ENCODE measurements at places on chromosomes 6 and 20.

DNA sequence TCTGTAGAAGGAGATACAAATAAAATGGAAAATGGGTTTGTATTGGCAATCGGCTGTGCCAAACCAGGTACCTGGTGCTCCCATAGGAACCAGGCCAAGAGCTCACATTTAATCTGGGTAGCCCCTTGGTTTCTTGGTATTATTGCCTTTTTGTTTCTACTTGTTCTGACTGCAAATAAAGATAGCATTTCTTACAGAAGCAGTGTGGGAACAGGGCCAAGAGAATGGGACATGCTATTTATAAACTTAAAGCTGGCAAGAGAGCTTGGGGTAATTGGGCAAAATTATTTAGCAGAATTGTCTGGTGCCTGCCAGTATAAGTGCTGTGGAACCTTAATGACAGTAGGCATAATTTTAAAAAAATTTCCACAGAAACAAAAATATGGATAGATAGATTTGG is 113.5 kb upstream of the GLP1R start:
- no peak for DNase-seq

DNA sequence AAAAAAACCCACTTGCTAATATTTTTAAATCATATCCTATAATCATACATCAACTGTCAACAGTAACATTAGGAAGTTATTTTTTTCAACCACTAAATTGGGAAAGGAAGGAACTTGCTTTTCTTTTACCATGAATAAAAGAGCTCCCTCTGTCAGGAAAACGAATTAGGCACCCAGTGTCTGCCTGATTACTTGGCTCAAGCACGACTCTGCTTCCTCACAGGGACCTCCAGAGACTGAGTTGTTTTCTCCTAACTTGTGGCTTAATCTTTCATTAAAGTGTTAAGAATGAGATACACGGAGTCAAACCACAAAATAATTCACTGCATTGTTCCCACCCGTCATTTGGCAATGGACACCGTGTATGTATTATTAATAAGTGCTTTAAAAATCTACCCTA is 1405.1 kb upstream of the EYS start:
- DNase-seq: no peak

DNA sequence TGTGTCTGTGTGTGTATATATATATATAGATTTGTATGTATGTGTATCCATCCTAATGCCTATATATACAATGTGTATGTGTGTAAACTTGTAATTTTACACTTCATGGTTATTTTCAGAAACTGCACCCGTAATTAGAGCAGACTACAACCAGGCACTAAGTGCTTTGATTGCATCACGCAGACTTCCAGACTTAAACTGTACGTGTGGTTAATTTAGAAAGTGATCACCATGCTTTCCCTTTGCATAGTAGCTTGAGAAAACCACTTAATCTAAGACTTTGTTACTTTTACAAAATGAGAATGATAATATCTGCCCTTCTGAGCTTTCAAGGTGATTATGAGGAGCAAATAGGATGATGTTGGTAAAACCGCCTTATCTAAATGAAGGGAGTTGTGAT is 50.1 kb upstream of the E2F3 start:
- no peak for DNase-seq

DNA sequence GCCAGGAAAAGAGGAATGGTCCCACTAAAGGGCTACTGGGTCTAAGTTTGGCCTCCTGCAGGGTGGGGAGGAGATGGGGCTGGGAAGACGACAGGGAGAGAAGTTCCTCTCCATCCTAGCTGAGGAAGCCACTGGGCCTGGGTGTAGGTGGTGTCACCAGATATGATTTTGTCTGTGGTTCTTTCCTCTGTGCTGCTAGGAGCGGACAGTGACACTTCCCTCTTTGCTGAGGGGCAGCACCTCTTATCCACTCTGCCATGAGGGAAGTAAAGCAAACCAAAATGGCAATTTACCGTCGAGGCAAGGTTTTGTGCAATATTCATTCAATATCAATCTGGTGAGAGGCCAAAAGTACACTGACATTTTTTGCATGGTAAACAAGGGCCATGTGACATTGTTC is 33.0 kb upstream of the NR2E1 start:
- DNase-seq: no peak

- DNase-seq: no peak
Measured at GRCh38 chr20:37773291-37773826, 79.5 kb downstream of the CTNNBL1 start.

DNA sequence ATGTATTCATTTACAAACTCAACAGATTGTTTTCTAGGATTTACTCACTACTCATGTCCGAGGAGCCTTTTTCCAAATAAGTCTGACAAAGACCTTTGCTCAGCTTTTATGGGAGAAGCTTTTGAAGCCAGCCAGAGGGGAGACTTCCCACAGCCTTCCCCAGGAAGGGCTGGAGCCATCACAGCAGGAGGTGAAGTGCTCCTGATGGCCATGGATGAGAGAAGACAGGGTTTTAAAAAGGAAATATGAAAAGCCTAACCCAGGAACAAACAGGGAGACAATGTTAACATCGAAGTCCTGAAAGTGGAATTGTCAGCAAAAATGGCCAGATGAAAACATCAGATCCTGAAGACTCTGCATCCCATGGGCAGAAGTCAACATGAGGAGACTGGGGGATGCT is 11.6 kb upstream of the TAGAP start:
- no peak for DNase-seq

- peak; percentile 31 for DNase-seq
Measured at GRCh38 chr6:164039954-164040375, 625.4 kb downstream of the QKI start.

GRCh38 chr6:16470502-16471221 is 232.3 kb downstream of the GMPR start:
- no peak for DNase-seq

DNA sequence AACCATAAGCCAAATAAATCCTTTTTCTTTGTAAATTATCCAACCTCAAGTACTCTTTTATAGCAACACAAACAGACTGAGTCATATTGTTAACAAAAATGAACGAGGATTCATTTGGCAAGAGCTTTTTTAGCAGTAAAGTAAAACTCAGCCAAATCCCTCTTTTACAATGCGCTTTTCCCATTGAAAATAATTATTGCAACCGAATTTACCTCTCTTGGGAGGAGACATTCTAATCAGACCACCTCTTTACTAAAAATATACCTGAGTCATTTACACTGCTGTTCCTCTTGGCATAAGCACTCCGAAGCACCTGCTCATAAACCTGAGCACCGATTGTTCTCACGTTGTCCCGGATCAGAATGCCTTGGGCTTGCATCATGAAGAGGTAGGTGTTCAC is 57.4 kb downstream of the B4GALT5 start:
- DNase-seq: no peak

DNA sequence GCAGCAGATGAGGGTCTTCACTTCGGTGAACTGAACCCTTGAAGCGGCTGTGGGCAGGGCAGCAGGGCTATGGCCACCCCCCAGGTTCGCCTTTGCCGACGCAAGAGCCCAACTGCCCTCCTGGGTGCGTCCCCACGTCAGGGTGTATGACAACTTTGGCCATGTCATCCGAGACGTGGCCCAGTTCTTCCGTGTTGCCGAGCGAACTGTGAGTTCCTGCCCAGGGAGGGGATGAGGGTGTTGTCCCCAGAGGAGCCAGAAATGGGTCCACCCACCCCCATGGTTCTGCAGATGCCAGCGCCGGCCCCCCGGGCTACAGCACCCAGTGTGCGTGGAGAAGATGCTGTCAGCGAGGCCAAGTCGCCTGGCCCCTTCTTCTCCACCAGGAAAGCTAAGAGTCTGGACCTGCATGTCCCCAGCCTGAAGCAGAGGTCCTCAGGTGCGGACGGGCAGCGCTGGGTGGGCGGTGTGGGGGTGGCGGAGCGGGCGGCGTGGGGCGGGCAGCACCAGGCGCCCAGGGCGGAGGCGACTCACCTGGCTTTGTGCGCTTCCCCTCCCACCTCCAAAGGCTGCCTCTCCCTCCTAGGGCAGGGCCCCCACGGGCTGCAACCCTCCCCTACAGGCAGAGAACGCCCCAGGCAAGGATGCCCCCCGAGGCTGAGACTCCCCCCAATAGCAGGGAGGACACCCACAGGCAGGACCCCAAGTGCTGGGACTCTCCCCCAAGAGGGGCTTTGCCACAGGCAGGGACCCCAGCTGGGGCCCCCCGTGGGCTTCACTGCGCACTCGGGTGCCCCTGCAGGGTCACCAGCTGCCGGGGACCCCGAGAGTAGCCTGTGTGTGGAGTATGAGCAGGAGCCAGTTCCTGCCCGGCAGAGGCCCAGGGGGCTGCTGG is 6.2 kb upstream of the TNFRSF6B start:
- no peak for DNase-seq

DNA sequence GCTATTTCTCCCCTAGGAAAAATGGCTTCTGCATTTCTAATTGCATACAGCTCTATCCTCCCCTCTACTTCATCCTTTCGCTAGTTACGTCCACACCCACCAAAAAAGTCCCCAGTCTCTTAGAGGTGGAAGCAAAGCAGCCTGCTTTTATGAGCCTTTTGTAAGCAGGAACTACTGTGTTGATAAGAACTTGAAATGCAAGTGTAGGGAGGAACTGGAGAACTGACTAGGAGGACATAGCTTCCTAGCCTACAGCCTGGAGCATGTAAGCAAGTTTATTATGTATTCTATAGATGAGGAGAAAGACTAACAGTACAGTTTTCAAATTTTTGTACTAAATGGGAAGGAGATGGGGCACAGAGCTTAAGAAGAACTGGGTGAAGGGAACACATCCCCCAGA is 10.3 kb downstream of the ARHGAP18 start:
- no peak for DNase-seq

DNA sequence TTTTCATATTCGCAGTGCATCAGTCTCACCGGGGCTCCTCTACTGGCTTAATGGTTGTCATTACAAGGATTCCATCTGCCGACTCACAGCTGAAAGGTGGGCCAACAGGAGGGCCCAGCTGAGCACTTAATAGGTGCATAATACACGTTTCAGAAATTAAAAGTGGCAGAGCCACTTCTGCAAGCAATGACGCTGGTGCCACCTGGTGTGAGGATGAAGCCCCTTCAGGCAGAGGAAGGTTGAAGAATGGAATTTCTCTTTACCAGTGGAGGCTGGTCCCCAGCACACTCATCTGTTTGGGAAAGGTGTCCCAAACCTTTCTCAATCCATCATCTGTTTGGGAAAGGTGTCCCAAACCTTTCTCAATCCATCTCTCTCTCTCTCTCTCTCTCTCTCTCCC is 8.2 kb upstream of the STMND1 start:
- DNase-seq: no peak

DNA sequence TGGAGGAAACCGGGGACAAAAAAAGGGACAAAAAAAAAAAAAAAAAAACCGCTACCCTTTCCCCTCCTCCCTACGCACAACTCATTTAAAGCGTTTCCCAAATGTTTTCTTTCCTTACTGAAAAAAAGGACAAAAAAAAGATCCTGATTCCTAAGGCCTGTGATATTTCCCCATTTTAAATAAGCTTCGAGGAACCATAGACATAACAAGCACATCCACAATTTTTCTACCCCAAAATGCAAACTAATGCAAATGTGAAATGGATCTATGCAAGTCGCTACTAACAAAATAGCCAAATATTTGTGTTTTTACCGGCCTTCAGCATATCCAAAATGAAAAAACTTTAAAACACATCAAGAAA is 1.4 kb upstream of the ZNF217 start:
- no peak for DNase-seq

- DNase-seq: peak; percentile 99
Measured at GRCh38 chr6:5003604-5004372, at the start of gene RPP40. Gene RPP40 (minus strand): TSS chr6:5004037. CDS start chr6:5004002, 35 bp downstream.

DNA sequence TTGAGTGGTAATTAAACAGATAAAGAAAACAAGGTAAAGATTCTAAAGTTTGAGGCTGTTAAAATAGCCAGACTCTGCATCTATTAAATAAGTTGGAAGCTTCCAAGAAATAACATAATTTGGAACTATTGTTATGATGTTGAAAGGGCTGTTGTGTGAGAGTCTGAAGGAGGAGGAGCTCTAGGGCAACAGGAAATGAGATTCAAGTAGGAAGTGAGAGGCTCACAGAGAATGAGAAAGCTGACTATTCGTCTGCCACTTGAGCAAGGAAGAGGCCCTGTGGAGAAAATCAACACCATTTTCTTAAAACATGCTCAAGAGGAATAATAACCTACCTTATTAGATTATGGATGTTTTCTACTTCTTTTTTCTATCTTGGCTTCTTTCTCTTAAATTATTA is 185.2 kb downstream of the SLC24A3 start:
- DNase-seq: no peak

- DNase-seq: no peak
Measured at GRCh38 chr6:165049362-165049761, 260.0 kb downstream of the C6orf118 start.

GRCh38 chr6:44388887-44389286 is 1.4 kb downstream of the CDC5L start:
- DNase-seq: no peak

DNA sequence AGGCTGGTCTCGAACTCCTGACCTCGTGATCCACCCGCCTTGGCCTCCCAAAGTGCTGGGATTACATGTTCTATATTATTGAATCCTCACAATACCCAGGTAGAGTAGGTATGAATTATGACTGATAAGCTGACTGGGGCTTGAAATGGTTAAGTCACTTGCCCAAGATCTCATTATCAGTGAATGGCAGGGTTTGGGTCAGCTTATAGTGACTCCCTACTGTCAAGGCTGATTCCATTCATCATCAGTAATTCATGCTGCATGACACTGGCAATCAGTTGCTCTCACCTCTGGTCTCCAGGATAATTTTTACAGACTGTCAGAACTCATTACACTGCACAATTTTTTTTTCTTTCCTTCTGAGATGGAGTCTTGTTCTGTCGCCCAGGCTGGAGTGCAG is 127.6 kb downstream of the KIF13A start:
- DNase-seq: no peak

- DNase-seq: no peak
Measured at GRCh38 chr6:28167068-28167467, 25.4 kb downstream of the ZKSCAN8 start.

DNA sequence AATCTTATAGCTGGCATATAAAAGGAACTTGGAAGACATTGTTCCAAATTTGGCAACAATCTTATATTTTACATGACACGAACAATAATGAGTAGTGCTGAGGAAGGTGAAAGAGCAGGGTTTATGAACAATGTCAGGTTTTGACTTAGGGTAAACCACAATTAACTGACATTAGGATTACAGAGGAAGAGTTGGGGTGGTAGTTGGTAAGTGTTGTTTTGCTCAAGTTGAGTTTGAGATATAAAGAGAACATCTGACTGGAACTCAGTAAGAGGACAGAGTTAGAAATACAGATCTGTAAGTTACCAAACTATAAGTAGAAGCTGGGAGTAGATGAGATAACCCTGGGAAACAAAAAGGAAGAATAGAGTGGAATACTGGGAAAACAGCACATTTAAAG is 15.1 kb downstream of the RTN4IP1 start:
- DNase-seq: no peak

- no peak for DNase-seq
Measured at GRCh38 chr20:60167812-60168211, 209.6 kb downstream of the CDH26 start.
